ENCODE measurements at places on chromosomes 1 and 21.

GRCh38 chr1:8161546-8162105, 135.5 kb upstream of the ERRFI1 start:
- no peak for DNase-seq

DNA sequence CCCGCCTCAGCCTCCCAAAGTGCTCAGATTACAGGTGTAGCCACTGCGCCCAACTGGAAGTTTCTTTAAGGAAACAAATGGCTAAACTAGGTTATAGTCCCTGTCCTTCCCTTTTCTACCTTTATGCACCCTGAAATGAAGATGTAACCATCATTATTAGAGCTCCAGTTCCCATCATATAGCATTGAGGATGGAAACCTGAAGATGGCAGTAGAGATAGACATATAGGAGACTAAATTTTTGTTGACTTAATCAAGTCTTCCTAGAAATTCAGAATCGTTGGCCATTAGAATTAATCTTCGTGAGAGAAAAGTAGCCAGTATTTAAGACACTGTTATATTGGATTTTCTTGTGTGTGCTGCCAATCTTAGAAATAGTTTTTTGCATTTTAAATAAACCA, 1016.3 kb upstream of the NCAM2 start:
- no peak for DNase-seq

DNA sequence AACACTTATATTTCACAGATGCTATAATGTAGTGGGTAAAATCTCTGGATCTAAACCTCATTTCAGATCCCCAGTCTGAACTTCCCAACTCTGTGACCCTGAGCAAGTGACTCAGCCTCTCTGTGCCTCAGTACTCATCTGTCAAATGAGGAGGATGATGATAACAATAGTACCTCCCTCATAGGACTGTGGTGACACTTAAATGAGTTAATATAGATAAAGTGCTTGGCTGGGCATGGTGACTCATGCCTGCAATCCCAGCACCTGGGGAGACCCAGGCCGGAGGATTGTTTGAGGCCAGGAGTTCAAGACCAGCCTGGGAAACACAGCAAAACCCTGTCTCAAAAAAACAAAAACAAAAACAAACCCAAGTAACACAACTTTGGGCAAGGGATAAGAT, 4.7 kb upstream of the ECE1 start:
- DNase-seq, result no peak

DNA sequence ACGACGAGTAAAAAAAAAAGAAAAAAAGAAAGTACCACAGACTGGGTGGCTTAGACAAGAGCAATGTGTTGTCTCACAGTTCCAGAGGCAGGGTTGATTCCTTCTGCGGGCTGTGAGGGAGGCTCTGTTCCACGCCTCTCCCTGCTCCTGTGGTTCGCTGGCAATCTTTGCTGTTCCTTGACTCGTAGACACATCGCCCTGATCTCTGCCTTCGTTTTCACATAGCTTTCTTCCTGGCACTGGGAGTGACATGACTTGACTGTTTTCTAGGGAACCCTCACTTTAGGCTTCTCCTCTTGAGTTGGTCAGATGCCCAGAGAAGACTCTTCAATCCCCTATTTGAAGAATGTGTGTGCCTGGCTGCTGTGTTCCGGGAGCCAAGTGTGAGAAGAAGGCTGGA, 133.6 kb downstream of the TM2D1 start:
- no peak for DNase-seq

GRCh38 chr21:34834852-34835501, 166.2 kb downstream of the CLIC6 start:
- DNase-seq, result peak; percentile 56

DNA sequence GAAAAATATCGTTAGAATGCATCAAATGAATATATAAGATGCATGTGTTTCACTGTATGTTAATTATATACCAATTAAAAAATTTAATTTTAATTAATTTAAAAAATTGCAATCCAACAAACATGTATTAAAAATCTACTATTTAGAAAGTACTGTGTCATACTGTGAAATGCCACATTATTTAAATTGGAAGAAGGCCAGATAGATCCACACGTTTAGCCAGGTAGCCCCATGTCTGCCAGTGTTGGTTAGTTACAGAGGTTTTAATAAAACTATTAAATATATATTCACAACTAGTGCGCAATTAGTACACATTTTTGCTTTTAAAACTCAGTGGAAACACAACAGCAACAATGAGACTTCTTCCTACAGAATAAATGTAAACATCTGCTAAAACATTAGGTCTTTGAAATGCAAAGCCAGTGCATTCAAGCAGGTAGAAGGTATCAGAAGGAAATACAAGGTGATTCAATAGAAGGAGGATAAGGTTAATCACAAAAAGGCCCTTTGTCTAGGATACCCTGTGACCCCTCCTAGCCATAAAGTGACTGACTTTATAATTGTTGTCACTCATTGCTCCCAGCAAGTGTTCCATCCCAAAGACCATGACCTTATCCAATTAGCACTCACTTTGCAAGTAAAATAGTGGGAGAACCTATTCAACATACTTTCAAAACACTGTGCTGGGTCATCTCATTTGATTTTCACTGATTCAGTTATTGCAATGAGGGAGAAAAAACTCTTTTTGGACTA, 211.5 kb downstream of the TTLL7 start:
- no peak for DNase-seq

DNA sequence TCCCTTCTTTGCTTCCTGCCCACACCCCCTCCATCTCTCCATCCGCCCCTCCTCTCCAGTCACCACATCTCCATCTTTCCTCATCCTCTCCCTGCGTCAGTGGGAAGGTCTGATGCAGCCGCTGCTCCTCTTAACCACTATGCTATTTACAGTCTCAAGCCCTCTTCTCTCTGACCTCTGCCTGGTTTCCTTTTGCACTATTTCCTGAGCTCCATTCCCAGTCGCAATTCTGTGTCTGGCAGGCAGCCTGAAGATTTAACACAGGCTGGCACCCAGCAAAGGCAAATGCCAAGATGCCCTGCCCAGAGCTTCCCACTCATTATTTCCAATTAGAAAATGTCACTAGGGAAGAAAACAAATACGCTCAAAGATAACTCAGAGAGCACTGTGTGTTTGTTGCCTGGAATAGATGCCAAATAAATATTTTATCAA, 89.6 kb upstream of the LPGAT1 start:
- peak; percentile 76 for DNase-seq

DNA sequence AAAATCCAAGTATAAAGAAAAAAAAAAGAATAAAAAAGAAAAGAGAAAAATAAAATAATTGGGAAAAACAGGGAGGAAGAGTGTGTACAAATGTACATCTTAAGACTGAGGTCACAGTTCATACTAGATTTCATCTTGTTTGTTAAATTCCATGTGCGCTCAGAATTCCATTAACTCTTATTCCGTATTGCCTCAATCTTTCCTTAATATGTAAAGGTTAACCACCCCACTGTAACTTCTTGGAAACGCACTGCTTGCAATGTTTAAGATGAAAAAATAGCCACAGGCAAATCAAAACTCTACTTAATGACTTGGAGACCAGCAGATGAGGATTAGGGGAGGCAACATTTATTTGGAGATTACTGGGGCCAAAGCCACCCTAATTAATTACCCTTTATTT, 23.9 kb upstream of the KCNE1 start:
- DNase-seq, result no peak

GRCh38 chr1:8598060-8598724, 219.2 kb downstream of the RERE start:
- DNase-seq, result no peak
